ENCODE measurements at places on chromosomes 12 and 14.

- no peak for DNase-seq
Observed at GRCh38 chr12:44589697-44590096, 286.4 kb downstream of the NELL2 start.

GRCh38 chr12:42172441-42173210, 28.0 kb upstream of the GXYLT1 start:
- no peak for DNase-seq

- no peak for DNase-seq
Observed at GRCh38 chr14:84555493-84555892, 974.5 kb upstream of the FLRT2 start.

GRCh38 chr12:39490500-39491282, 47.8 kb upstream of the KIF21A start:
- DNase-seq, result no peak

GRCh38 chr14:90911121-90911520, 94.9 kb upstream of the TTC7B start:
- DNase-seq, result no peak

DNA sequence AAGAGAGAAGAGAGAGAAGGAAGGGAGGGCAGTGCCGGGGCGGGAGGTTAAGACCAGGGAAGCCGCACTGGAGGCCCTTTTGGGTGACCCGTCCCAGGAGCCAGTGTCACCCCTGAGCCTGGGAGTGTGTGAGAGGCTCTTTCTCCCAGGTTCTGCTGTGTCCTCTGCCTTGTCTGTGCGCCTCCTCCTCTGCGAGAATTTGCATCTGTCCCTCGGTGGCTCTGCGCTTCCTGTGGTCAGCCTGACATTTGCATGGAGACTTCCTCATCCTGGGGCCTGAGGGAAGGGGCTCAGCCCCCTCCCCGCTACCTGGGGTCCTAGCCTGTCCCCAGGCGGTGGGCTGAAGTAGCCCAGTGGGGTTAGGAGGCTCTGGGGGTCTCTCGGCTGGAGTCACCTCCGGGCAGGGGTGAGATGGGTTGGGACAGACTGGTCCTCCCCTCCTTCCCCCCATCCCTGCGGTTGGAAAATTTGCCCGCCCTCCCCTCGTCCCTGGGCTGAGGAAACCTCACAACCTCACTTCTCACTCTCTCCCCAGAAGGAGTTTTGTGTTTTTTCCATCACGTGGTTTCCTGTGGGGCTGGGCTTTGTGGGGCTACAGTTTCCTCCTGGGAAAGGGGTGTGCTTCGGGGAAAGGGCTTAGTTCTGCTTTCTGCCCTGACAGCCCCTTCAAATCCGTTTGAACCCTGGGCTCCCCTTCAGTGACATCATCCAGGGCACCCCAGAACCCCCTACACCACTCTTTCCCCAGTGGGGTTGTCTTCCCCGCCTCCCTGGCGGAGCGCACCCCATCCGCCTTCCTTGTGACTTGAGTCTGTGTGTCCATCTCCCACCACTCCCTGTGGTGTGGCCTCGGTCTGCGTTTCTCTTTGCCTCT, 2.5 kb downstream of the PTPN6 start:
- no peak for DNase-seq

- no peak for DNase-seq
Observed at GRCh38 chr14:74239848-74240793, 872 bp downstream of the VSX2 start.

DNA sequence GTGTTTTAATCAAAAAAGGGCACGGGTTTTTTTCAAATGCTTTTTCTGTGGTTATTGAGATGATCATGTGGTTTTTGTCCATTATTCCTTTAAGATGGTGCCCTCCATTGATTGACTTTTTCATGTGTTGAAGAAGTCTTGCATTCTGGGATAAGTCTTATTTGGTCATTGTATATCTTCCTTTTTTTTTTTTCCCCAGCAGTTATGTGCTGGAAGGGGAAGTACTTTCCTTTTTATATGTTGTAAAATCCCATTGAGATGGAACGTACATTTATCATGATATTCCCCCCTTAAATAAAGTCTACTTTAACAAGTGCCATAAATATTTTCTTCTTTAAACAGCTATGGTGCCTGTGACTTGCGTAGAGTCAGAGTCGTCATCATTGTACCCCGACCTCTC, 24.8 kb upstream of the MUCL1 start:
- no peak for DNase-seq

GRCh38 chr14:24162093-24162492, 1.0 kb downstream of the IRF9 start:
- DNase-seq, result no peak

GRCh38 chr12:128449146-128449894, 182.3 kb downstream of the TMEM132C start:
- DNase-seq, result no peak
